Activated naive CD4-positive, alpha-beta T cell treated with anti-CD3 and anti-CD28 coated beads, Interleukin-2, amount 50 U/mL, for 16 hours (primary cell): ENCODE measurements at places on chromosomes 3 and 15.

GRCh38 chr15:78673476-78673875 lies 32.5 kb upstream of the CHRNB4 start:
- no peak for DNase-seq

- no peak for DNase-seq
These were observed 19.9 kb upstream of the TNFAIP8L3 start for GRCh38 chr15:51114437-51115119.

GRCh38 chr3:3666664-3667063 lies 132.6 kb upstream of the LRRN1 start:
- no peak for DNase-seq

DNA sequence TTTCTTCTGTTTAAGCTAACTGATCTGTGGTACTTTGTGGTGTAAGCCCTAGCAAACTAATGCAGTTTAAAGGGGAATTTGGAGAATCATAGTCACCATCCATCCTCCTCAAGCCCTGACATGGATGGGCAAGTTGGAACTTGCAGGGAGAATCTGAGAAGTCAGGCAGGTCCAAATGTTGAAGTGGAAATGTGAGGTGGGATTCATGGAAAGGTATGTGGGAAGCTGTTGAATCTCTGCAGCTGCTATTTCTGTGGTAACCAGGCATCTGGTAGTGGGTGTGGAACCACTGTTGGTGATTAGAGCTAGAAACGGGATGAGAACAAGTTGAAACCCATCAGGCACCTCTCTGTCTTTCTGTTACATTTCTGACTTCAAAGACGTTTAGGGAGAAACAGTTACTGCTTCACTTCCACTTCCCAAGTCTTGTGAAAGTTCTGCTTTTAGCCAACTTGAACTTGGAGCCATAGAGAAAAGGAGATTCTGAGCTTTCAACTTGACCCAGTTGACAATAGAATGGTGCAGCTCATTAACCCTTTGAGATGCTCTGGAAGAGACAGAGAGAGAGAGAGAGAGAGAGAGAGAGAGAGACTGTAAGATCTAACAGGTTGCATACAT lies 38.1 kb upstream of the NMNAT3 start:
- DNase-seq: no peak

DNA sequence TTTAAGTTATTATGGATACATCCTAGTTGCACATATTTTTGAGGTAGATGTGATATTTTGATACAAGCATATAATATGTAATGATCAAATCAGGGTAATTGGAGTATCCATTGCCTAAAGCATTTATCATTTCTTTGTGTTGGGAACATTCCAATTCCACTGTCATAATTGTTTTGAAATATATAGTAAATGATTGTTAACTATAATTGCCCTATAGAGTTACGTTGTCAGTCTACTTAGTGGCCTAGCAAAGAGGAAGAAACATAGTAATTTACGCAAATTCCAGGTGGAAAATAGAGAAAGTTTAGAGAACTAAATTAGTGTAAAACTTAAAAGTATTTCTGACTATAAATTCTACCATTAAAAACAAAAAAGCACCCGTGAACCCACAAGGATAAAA lies 24.9 kb downstream of the NXPE3 start:
- DNase-seq: no peak

DNA sequence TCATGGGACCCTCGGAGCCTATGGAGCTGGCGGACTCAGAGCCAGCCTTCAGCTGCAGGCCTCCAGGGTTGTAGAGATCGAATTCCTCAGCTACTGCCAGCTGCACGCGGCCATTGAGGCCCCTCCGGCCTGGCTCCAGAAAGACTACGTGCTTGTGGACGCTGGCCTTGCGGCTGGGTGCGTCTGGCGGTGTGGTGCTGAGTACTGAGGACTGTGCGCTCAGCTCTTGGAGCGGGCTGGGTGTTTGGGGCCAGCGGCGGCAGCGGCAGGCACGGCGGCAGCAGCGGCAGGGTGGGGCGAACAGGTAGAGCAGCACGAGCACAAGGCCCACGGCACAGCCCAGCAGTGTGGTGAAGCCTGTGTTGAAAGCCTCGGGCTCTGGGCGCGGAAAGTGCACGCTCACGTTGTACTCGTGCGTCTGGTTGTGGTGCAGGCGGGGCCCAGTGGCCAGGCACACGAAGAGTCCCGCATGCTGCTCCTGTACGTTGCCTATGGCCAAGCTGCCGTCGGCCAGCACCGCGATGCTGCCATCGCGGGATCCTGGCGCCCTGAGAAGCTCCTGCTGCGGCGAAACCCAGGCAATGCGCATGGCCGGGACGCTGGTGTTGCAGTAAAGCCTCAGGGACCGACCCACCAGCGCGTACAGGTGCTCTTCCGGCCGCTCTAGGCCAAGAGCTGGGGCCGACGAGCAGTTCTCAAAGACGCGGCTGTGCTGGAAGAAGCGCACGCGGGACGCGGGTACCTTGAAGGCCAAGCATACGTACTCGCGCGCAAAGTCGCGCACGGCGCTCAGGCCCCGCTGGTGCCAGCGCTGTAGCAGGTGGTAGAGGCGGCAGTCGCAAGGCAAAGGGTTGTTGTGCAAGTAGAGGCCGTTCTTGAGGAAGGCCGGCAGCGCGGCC lies 1.3 kb downstream of the AMIGO3 start:
- no peak for DNase-seq

GRCh38 chr3:76402926-76403325 lies 617.6 kb upstream of the ZNF717 start:
- DNase-seq: no peak
